ENCODE measurements at places on chromosomes 12 and 14. TPM values are rescaled to one million over a fixed set of nuclear protein-coding genes. Genes with fewer than 3 reads are reported as not detected.

Gene ADCY6
- total RNA-seq: 65.0 TPM

Gene SLC39A9
- 26.2 TPM for total RNA-seq

DNA sequence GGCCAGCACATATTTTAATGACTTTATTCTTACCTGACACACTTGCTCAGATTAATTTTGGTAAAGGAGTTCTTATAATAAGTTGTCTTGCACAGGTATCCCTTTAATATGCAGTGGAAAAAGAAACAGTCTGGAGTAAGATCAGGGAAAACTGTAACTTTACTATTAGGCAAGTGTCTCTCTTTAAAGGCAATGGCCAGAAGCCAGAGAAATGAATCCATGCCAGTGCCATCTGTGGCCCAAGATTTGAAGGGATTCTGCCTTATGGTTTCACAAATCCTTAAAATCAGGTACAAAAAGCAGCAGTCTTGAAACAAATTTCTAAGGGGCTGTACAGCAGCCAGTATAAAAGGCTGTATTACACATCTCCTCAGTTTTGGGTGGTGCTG lies 22.4 kb downstream of the NFYB start:
- DNase-seq: no peak
- H3K27me3 ChIP-seq: no peaks in the 10 kb centered on the region
- H3K36me3 ChIP-seq: peaks cover 18% of the 10 kb centered on the region

DNA sequence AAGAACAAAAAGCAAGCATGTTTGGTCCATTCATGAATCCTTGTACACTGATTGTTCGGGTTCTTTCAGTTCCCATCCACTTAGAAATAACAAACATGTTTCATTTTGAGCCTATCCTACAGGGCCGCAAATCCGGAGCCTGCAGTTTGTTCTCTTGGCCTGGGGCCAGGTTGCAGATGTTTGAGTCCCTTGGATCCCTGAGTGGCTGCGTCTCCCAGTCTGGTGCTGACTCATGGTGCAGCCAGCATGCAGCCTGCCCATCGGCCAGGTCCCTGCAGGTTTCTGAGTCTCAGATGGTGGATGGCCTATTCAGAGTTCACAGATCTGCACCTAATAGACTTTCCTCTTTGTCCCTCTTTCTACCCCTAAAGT lies 1.9 kb upstream of the DYNC1H1 start:
- H3K4me3 ChIP-seq: no peak overlapping the region
- no peak overlapping the region for H3K27ac ChIP-seq
- no peaks in the 10 kb centered on the region for H3K36me3 ChIP-seq
- H3K4me1 ChIP-seq: peaks cover 2% of the 10 kb centered on the region

DNA sequence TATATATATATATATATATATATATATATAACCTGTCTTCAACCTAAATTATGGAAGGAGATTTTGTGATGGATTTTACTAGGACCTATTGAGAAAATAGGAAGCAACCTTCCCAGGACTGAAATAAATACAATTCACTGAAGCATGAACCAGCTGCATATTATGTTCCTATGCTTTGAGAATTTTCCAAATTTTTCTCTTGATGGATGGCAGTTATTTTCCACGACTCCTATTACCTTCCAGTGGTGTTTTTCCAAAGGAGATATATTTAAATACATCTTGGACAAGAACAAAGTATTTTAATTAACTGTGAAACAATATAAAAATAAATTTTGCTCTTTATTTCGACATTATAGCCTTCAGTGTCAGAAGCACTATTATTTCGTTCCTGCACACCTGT lies 87.9 kb downstream of the TMTC1 start:
- H3K27me3 ChIP-seq: no peaks in the 10 kb centered on the region
- H3K36me3 ChIP-seq: no peaks in the 10 kb centered on the region
- H3K4me3 ChIP-seq: no peak overlapping the region
- H3K4me1 ChIP-seq: no peaks in the 10 kb centered on the region

Gene RNU4-1
- not detected for total RNA-seq

GRCh38 chr14:99179506-99179905 lies 92.5 kb downstream of the BCL11B start:
- H3K27ac ChIP-seq: no peak overlapping the region
- no peaks in the 10 kb centered on the region for H3K4me1 ChIP-seq
- no peak for DNase-seq
- no peak overlapping the region for H3K4me3 ChIP-seq
- no peaks in the 10 kb centered on the region for H3K27me3 ChIP-seq

- no peak overlapping the region for H3K27ac ChIP-seq
- H3K4me3 ChIP-seq: no peak overlapping the region
- H3K4me1 ChIP-seq: no peaks in the 10 kb centered on the region
- no peaks in the 10 kb centered on the region for H3K36me3 ChIP-seq
- no peaks in the 10 kb centered on the region for H3K27me3 ChIP-seq
- DNase-seq: no peak
Measured at GRCh38 chr12:56150563-56150962, 1.8 kb upstream of the MYL6B start.

GRCh38 chr12:71410844-71411243 lies 28.8 kb upstream of the LGR5 start:
- DNase-seq: no peak
- no peaks in the 10 kb centered on the region for H3K27me3 ChIP-seq
- no peaks in the 10 kb centered on the region for H3K4me1 ChIP-seq
- no peak overlapping the region for H3K4me3 ChIP-seq
- no peak overlapping the region for H3K27ac ChIP-seq
- H3K36me3 ChIP-seq: no peaks in the 10 kb centered on the region

Gene ABCC9
- total RNA-seq: 19.8 TPM

Gene BATF
- total RNA-seq: not detected

- H3K27me3 ChIP-seq: no peaks in the 10 kb centered on the region
- peak overlapping the region; percentile 42 for H3K4me3 ChIP-seq
- peaks cover 4% of the 10 kb centered on the region for H3K4me1 ChIP-seq
- H3K36me3 ChIP-seq: no peaks in the 10 kb centered on the region
Measured at GRCh38 chr12:21828779-21829178, 54.3 kb upstream of the KCNJ8 start.

Gene PPP1R13B
- total RNA-seq: 32.7 TPM

DNA sequence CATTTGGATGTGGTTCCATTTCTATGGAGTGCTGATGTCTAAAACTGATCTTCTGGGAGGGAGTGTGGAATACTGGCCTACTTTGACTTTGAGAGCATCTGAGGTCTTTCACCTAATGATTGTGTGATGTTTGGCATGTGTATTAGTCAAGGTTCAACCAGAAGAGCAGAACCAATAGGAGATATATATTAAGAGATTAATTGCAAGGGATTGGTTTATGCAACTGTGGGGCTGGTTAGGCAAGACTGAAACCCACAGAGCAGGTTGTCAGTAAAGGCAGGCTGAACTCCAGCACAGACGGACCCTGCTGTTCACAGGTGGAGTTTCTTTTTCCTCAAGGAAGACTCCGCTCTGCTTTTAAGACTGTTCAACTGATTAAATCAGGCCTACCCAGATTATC lies 11.6 kb downstream of the BMAL2 start:
- no peaks in the 10 kb centered on the region for H3K27me3 ChIP-seq
- DNase-seq: no peak
- H3K4me3 ChIP-seq: no peak overlapping the region
- H3K4me1 ChIP-seq: no peaks in the 10 kb centered on the region
- no peaks in the 10 kb centered on the region for H3K36me3 ChIP-seq

Gene VDR
- total RNA-seq: 13.1 TPM

DNA sequence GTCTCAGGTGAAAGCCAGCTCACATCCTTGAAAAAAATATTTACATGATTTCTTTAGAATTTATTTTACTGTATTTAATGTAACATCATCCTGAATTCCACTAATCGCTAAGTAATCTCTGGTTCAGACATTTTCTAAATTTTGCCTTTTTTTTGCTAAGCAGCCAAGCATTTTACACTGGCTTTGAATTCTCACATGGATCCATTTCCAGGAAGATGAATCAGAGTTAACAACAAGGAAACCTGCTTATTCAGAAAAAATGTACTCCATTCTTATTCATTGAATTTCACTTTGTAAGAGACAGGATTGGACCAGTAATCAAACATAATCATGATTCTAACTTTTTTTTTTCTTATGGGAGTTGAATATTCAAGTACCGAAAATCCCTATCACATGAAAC lies 1785.1 kb upstream of the FLRT2 start:
- DNase-seq: no peak
- H3K27me3 ChIP-seq: no peaks in the 10 kb centered on the region
- H3K4me3 ChIP-seq: no peak overlapping the region
- H3K27ac ChIP-seq: no peak overlapping the region

GRCh38 chr12:54328595-54329337 lies 3.8 kb downstream of the COPZ1 start:
- H3K27ac ChIP-seq: no peak overlapping the region
- no peaks in the 10 kb centered on the region for H3K36me3 ChIP-seq
- DNase-seq: no peak
- H3K27me3 ChIP-seq: no peaks in the 10 kb centered on the region
- peaks cover 6% of the 10 kb centered on the region for H3K4me1 ChIP-seq

GRCh38 chr12:1445807-1446206 lies 148.6 kb downstream of the FBXL14 start:
- no peak overlapping the region for H3K27ac ChIP-seq
- H3K4me3 ChIP-seq: no peak overlapping the region
- no peaks in the 10 kb centered on the region for H3K27me3 ChIP-seq
- peaks cover 5% of the 10 kb centered on the region for H3K36me3 ChIP-seq

Gene ERBB3
- total RNA-seq: 3.2 TPM

Gene C1QL4
- total RNA-seq: not detected

Gene TBC1D30
- total RNA-seq: 53.0 TPM

GRCh38 chr14:106657460-106657859 lies 1131.1 kb downstream of the TMEM121 start:
- no peak overlapping the region for H3K4me3 ChIP-seq
- no peaks in the 10 kb centered on the region for H3K4me1 ChIP-seq
- H3K27me3 ChIP-seq: no peaks in the 10 kb centered on the region
- no peak overlapping the region for H3K27ac ChIP-seq
- no peaks in the 10 kb centered on the region for H3K36me3 ChIP-seq

GRCh38 chr12:18926188-18926587 lies 188.3 kb downstream of the CAPZA3 start:
- no peaks in the 10 kb centered on the region for H3K4me1 ChIP-seq
- no peaks in the 10 kb centered on the region for H3K36me3 ChIP-seq
- H3K27ac ChIP-seq: no peak overlapping the region

DNA sequence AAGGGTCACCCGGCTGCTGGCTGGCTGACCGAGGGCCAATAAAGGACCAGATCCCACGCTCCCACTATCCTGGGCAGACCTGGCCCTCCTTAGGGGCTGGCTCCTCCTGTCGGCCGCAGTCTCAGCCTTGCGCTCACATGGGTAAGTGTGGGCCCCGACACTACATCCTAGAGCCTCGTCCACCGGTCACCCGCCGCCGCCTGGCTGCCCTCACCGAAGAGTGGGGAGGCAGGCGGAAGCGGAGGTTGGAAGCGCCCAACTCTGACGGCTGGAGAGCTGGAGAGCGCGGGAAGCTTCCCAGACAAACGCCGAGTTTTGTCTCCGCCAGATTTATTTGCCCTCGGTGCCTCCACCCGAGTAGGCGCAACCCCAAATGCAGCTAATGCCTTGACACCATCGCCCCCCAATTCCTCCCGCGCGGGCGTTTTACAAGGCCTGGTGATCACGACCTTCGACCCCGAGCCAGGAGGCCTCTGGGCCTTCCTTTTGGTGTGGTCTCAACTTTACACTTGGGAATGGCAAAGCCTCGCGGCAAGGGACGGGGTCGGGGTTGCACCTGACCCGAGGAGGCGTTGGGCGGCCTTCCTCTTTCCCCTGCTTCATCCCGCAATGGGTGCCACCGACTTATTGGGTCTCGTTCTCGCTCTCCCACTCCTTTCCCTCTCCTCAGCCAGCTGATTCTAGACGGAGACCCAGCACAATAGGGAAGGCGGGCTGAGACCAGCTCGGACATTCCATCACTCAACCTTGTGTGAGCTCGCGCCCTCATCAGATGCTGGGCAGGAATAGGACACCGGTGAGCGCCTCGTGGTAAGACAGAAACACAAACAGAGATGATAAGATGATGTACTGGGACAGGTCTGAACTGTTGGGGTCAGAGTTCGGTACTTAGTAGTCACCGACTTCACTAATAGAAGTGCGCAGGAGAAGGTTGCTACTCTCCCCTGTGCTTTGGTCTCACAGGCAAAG lies 78.3 kb upstream of the ANO4 start:
- H3K27me3 ChIP-seq: no peaks in the 10 kb centered on the region
- no peak overlapping the region for H3K27ac ChIP-seq
- H3K4me3 ChIP-seq: peak overlapping the region; percentile 54
- no peaks in the 10 kb centered on the region for H3K4me1 ChIP-seq
- DNase-seq: no peak

Gene BHLHE41
- 2.9 TPM for total RNA-seq

Gene GPR135
- total RNA-seq: 4.7 TPM

Gene CALM1
- 178 TPM for total RNA-seq

DNA sequence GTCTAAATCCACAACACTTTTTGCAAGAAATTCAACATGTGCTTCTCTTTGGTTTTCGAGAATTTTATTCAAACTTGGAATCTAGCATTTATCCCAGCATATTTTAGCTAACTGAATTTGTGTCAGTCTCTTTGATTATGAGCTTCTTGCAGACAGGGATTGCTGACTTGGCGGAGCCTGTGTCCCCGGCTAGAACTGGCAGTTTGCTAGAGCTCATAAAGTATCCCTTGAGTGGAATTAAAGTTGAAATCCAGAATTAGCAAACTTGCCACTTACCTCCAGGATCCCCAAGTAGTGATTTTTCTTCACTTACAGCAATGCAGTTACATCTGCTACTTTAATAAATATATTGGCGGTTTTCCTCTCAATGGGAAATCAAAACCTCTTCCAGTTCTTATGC lies 306.9 kb downstream of the AACS start:
- no peak overlapping the region for H3K27ac ChIP-seq
- no peaks in the 10 kb centered on the region for H3K27me3 ChIP-seq
- H3K4me1 ChIP-seq: no peaks in the 10 kb centered on the region
- H3K36me3 ChIP-seq: no peaks in the 10 kb centered on the region

- no peaks in the 10 kb centered on the region for H3K4me1 ChIP-seq
- H3K4me3 ChIP-seq: no peak overlapping the region
- peaks cover 24% of the 10 kb centered on the region for H3K27me3 ChIP-seq
- no peak for DNase-seq
- H3K27ac ChIP-seq: no peak overlapping the region
- H3K36me3 ChIP-seq: no peaks in the 10 kb centered on the region
Measured at GRCh38 chr12:114400925-114401324, 5.0 kb downstream of the TBX5 start.

- H3K27me3 ChIP-seq: peaks cover 18% of the 10 kb centered on the region
- H3K27ac ChIP-seq: no peak overlapping the region
- no peak for DNase-seq
- peaks cover 14% of the 10 kb centered on the region for H3K4me1 ChIP-seq
Measured at GRCh38 chr12:64824130-64824499, 332 bp upstream of the TBC1D30 start.

Gene JDP2
- 213 TPM for total RNA-seq

GRCh38 chr14:50875359-50876070 lies 3.7 kb downstream of the ABHD12B start:
- no peaks in the 10 kb centered on the region for H3K36me3 ChIP-seq
- no peak overlapping the region for H3K27ac ChIP-seq
- no peaks in the 10 kb centered on the region for H3K4me1 ChIP-seq
- no peak for DNase-seq
- H3K27me3 ChIP-seq: no peaks in the 10 kb centered on the region

- no peaks in the 10 kb centered on the region for H3K27me3 ChIP-seq
- no peak for DNase-seq
- no peak overlapping the region for H3K27ac ChIP-seq
- no peaks in the 10 kb centered on the region for H3K36me3 ChIP-seq
- H3K4me1 ChIP-seq: no peaks in the 10 kb centered on the region
- no peak overlapping the region for H3K4me3 ChIP-seq
Measured at GRCh38 chr12:104026841-104027599, 23.0 kb downstream of the GLT8D2 start.

All from ascending aorta (tissue), 2 donors.